NCI-H226 (cell line): ENCODE measurements at places on chromosomes 11 and 22.

GRCh38 chr11:121829159-121829643, 286.8 kb downstream of the BLID start:
- DNase-seq: peak; percentile 85

DNA sequence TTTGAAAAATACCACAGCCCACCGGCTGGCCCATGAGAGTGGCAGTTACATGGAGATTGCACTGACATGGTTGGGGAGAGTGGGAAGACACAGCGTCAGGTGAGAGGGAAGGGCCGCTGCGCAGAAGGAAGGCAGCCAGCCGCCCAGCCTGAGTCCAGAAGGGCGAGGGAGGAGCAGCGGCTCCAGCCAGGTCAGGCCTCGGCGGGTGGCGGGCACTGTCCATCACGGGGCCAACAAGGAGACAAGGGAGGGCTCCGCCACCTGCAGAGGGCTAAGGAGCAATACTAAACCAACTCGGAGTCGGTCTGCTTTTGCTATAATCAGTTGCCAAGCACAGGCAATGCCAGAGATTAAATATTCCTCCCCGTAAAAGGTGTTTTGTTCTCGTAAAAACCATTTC, 384.5 kb downstream of the TBC1D22A start:
- DNase-seq: no peak

- no peak for DNase-seq
Observed at GRCh38 chr22:38745676-38746460, 9.9 kb downstream of the SUN2 start.

- no peak for DNase-seq
Observed at GRCh38 chr22:41687901-41688364, 734 bp downstream of the SNU13 start.

DNA sequence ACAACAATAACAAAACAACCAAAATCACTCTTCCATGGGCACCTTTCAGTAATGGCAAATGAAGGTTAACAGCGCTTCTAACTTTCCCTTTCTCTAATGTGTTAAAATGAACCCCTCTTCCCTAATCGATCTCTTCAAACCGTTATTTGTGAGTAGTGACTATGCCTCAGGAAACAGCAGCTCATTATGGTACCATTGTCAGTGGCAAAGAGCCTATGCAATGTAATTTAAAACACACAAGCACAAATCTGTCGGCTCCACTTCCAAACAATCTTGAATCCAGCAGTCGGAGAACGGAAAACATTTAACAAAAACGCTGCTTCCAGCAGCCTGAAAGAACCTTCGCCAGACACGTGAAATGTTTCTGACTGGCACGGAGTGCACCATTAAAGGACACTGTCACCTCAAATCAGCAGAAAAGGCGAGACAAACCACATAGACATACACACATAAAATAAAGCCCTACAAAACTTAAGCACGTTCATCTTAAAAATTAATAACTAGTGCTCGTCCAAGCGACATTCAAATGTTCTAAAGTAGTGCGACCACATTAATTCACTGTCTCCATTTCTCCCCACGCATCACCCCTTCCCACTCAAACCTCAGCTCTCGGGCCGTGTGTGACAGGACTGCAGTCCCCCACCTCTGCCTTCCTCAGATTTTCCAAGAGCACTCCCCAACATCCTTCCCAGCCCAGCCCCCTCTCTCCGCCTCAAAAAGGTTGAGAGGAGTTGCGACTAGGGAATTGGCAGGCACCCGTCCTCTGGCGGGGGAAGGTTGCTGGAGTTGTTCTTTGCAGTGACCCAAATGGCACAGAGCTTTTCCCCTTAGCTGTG, 748 bp downstream of the RAB30 start:
- DNase-seq: peak; percentile 3

DNA sequence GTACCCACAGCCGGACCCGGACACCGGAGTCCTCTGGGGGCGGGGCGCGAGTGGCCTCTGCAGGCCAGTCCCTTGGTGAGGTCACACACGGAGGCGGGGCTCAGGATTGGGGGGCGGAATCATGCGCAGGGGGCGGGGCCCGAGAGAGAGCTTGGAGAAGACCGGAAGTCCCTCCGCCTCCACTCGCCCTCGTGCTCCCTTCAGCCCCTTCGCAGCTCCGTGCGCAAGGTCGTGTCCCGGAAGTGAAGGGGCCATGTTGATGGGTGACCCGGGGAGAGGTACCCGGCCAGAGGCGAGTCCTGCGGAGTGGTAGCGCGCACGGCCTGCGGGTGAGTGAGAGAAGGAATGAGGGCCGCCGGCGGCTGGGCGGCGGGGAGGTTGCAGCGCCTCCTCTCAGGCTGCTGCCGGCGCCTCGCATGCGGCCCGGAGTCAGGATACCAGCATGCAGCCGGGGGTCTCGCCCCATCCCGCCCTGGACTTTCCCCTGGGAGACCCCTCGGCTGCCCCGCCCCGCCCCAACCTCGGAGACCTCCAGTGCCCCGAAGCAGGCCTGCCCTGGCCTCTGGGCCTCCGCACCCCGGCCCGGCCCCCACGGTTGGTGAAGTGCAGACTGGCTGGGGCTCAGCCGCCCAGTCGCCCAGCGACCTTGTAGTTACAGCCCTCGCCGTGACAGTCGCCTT, at the start of gene MIEF1:
TSS of gene MIEF1 (plus strand) at position 182 of the 680 bp plus-strand sequence. CDS start 9,005 bp downstream, outside the sequence.
- peak; percentile 82 for DNase-seq

DNA sequence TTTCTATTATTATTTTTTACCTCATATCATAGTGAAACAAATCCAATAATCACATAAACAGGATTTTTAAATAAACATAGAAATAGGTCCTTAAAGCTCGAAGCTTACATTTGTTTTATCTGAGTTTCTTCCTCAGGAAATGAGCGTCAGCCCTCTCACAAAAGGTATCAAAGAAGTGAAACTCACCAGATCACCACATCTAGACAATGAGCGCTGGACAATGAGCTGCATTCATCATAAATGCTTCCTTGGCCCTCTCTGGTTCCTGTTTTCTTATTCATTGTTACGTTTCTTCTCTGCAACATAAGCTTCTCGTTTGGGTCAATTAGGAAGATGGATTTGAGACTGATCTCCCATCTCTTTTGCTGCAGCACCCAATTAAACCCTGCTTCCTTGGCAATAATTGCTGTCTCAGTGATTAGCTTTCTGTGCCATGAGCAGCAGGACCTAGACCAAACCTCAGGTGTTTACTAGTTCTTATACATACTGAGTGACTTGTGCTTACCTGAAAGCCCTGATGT, 649.9 kb upstream of the LUZP2 start:
- DNase-seq: no peak

GRCh38 chr11:26335903-26336302, 4.0 kb downstream of the ANO3 start:
- no peak for DNase-seq

DNA sequence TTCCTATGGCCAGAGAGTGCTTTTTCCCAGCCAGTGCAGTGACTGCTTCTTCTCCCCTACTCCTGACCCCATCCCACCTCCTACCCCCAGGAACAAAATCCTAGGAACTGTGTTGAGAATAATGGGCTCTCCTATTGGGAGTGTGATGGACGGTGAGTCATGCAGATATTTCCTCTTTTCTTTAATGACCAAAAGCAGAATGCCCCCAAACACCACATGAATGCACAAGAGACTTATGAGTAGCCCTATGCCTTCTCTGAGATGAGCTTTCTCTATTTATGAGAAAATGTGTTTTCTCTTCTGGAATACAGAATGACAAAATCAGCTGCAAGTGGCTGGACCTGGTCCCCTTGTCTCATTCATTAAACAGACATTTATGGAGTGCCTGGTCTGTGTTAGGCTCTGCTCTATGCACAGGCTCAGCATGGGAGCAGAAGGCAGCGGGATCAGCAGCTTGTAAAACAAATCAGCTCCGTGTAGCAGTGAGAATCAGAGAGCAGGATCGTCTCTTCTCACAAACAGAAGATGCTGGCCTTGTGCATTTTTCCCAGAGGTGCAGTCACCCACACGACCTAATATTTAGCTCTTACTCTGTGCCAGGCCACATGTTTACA, 47.5 kb upstream of the GALNT18 start:
- no peak for DNase-seq

GRCh38 chr11:2398664-2399355, 1.7 kb upstream of the TSSC4 start:
- no peak for DNase-seq

DNA sequence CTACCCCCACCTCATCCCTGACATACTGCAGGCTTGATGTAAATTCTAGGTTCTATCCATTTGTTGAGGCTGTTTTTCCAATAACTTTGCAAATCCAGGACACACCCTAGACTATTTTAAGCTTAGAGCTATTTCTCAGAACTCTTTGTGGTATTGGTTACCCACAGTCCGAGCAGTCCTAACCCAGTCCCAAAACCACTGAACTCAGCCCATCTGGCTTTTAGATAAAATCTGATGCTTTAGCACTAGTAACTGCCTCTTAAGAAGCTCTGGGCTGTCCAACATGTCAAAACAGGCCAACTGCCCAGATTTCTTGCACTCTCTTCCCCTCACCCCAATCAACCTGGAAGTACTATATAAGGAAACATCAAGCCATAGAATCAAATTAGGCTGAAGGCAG, 344.4 kb upstream of the CADM1 start:
- DNase-seq: no peak

DNA sequence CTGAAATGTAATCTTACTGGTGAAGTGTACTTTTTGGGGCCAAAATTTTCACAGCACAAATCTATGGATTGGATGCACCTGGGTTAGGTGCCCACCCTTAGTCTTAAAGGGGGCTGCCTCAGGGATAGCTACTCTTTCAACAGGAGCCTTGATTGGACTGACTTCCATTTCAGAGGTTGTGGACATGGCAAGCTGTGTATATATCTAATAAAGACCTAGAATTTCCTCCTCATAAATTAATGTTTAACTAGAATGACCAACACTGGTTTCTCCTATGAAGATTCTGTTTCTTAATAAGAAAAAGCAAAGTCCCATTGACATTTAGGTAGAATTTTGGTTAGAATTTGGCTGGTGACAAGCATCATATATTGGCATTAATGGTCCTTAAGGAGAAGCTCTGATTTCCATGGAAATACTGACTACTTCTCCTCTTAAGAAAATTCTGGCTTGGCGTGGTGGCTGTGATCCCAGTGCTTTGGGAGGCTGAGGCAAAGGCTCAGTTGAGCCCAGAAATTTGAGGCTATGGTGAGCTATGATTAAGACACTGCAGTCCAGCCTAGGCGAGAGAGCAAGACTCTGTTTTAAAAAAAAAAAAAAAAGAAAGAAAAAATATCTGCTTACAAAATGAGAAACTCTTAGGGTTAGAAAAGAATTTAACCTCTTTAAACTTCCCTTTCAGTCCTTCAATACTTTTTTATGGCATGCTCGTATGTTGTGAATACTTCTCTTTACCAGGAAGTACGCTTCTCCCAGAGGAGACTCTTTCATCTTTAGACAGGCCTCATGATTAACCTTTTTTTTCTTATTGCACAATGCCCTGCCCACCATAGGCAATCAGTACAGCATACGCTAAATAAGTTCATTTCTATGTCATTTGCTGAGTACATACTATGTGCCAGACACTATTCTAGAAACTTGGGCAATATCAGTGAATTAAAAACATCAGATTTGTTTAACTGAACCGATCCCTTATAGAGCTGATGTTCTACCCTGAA, 77.2 kb downstream of the PRR5L start:
- no peak for DNase-seq

DNA sequence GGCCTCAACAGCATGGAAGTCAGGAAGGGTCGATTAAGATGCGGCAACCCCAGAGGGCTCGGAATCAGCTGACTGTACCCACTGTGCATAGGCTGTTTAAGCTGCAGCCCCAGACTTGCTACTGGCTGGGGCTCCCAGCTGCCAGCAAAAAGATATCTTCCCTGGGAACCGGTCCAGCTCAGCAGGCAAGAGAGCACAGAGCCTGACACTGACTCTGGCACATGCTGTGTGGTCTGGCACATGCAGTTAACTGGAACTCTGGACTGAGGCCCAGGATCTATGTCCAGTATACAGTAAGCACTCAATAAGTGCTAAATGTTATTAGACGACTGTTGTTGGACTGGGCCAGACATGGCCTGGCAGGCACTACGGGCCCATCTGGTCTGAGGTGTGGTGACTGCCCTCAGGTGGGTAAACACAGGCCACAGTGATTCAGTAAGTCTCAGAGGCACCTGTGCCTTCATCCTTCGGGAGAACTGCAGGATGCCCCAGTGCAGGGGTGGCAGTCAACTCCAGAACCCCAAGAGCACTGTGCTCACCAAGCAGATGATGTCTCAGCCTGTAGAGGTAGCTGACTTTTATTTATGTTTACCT, 87.6 kb downstream of the LARGE1 start:
- DNase-seq: peak; percentile 6

DNA sequence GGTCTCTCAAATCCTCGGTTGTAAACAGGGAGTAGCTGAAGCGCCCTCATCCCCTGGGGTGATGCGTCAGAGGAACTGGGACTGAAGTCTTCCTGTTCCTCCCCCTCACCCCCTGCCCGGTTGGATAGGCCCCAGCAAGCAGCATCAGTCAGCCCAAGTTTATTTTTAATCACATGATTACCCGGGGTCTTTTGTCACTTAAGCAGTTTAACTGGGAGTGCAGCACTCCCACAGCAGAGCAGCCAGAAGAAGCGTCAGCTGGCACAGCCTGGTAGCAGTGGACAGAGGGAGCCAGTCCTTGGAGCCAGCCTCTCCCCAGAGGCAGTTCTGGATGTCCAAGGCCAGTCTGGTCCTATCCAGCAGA, 342.1 kb downstream of the CTTN start:
- no peak for DNase-seq
